ENCODE measurements at places on chromosomes 1 and 21.

DNA sequence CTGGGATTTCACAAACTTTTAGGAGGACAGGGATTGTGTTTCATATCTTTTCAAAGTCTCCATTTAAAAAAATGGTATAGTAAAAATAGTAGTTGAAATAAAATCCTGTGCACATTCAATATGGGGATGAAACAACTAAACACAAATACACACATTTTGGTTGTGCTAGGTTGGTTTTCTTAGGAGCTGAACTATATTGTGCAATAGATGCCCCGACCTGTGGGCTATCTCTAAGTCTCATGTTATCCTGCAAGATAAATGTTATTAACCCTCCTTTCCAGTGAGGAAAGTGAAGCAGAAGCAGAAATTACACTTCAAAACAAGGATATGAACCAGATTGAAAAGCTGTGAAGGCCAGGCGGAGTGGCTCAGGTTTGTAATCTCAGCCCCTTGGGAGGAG, 1.3 kb upstream of the PLD5 start:
- no peak for DNase-seq

- no peak for DNase-seq
Observed at GRCh38 chr1:247060771-247061170, 17.8 kb downstream of the ZNF670 start.

DNA sequence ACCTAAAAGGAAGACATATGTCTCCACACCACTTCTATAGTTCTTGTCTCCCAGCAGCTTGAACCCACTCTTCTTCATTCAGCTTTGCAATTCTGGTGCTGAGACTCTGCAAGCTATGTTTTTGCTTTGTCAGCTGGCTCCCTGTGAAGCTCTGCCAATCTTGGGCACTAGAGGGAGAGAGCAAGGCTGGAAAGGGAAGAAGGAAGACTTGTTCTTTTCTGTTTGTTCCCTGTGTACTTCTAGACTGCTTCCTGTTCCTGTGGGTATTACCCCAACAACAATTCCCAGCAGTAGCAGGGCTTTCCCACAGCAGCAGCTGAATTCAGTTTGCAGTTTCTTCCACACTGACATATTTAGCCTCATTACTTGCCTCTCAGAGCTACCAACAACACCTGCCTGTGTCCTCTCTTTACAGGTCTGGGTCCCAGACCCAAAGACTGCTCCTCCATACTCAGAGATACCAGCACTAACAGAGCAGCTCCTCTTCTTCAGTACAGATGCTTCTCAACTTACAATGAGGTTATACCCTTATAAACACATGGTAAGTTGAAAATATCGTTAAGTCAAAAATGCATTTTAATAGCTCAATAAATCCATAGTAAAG, 275.2 kb upstream of the NEGR1 start:
- no peak for DNase-seq

DNA sequence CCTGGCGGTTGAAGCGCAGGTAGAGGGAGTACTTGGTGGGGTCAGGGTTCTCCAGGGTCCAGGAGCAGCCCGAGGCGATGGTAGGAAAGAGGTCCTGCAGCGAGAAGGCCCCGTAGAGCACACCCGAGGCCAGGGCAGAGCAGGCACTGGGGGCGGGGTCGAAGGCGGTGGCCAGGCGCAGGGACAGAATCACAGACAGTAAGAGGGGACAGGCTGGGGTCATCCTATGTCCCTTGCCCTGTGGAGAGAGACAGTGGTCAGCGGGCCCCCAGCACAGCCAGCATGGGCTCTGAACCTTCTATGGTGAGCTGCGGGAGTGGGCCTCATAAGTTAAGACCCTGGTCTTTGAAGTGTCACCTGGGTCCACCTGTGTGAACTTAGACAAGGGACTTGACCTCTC, 7.6 kb downstream of the ADGRB2 start:
- DNase-seq, result no peak

- DNase-seq, result no peak
Observed at GRCh38 chr1:79079770-79080169, 73.2 kb upstream of the ADGRL4 start.

DNA sequence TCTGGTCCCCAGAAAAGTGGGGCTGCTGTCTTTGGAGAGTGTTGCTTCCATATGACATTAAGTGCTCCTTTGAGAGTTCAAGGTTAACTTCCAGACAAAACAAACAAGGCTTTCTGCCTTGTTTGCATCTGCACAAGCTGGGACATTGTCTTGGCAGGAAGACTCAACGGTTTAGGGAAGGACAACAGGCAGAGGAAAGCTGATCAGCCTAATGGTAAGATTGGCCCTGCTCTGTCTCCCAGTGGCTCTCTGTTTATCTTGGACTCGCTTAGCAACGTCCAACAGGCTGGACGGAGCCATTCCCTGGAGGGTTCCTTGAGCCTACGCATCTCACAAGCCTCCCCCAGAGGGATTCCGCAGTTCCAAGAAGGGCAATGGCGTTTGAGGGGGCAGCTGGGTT, 62.2 kb upstream of the SLC44A3 start:
- DNase-seq, result no peak

DNA sequence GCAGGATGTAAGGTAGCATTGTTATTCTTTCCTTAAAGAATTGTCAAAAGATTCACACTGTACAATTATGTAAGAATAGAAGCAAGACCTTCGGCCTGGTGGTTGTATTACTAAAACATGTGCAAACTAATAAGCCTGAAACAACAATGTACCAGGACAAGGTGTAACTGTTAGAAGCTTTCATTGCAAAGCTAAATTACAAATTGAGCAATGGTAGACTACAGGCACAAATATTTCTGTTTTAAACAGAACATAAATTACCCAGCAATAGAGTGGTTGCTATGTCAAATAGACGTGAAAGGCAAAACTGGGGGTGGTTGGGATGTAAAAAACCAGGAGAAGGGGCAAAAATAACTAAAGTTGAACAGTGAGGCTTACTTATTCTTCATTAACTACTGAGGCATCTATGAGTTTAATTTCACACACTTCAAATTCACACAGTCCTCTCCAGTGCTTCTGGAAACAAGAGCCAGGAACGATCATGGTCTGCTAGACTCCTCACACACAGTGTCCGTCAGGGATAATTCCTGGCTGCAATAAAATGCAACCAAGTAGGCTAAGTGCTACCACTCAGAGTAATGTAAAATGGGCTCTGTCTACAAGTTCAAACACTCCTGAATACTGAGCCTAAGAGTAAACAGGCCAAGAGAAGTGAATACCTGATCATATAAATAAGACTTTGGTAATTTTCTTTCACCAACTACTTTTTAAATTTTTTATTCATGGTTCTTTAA, 39.3 kb upstream of the C1orf198 start:
- no peak for DNase-seq

DNA sequence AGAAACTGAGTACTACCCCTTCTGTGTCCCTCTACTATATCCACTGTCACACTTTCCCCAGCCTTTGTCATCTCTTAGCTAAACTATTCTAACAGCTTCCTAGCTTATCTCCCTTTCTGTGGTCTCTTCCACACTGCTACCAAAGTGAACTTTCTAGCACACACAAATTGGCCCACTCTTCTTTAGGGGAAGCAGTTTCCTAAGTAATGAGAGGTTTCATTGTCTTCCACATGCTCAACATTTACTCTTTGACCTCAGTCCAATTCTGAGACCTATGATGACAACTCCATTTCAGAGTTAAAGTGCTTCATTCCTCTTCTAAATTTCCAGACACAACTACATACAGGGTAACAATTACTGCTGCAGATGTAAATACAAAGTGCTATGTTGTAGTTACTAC, 32.9 kb downstream of the SCYL3 start:
- no peak for DNase-seq
